Pulmonary artery endothelial cell (primary cell): ENCODE measurements at places on chromosomes 16 and 17.

GRCh38 chr17:78240012-78240655, 8.7 kb downstream of the TMEM235 start:
- DNase-seq = no peak

DNA sequence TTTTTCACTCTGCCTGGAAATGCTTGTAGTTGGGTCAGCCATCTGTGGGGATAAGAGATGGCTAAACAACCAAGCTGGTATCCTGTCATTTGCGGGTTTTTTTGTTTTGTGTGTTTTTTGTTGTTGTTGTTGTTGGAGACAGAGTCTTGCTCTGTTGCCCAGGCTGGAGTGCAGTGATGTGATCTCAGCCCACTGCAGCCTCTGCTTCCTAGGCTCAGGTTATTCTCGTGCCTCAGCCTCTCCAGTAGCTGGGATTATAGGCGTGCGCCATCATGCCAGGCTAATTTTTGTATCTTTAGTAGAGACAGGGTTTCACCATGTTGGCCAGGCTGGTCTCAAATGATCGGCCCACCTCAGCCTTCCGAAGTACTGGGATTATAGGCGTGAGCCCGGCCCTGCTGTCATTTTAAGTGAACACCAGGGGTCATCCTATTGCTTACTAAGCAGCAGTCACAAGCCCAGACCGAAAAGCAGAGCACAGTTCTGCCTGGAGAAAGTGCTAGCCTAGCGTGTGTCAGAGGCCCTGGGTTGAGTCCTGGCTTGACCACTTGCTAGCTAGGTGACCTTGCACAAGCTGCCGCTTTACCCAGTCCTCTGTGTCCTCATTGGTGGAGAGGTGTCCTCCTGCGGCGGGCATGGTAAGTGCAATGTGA, 4.6 kb downstream of the SMCR8 start:
- DNase-seq = peak; percentile 27

DNA sequence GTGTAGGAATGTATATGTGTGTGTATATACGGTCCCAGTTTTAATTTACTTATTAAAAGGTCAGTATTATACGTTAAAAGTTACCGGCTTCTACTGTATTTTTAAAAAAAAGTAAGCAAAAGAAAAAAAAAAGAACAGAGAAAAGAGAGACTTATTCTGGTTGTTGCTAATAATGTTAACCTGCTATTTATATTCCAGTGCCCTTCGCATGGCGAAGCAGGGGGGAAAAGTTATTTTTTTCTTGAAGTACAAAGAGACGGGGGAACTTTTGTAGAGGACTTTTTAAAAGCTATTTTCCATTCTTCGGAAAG, 1.6 kb downstream of the NOG start:
- DNase-seq = no peak

DNA sequence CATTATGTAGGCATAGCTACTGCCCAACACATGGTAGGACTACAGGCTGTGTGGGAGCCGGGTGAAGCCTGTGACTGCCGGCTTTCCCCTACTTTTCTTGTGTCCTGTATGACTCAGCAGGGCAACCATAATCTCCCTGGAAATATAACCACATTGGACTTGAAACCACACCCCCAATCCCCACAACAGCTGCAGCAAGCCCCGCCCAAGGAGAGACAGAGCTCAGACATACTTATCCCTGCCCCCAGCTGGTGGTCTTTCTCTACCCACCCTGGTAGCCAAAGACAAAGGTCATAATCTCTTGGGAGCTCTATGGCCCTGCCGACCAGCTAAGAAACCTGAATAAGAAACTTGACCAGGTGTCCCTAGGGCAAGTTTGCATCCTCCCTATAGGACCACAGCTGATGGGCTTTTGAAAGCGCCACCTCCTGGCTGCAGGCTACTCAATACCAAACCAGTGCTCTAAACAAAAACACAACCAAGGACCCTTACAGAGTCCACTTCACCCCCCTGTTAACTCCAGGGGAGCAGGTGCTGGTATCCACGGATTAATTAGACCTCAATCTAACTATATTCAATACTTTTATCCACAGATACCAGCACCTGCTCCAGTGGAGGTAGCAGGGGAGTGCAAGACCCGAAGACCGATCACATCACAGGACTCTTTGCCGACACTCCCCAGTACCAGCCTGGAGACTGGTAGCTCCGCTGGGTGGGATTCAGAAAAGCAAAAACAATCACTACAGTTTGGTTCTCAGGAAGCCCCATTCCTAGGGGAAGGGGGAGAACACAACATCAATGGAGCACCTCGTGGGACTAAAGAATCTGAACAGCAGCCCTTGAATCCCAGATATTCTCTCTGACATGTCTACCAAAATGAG, 91.2 kb downstream of the IRX5 start:
- DNase-seq = no peak

DNA sequence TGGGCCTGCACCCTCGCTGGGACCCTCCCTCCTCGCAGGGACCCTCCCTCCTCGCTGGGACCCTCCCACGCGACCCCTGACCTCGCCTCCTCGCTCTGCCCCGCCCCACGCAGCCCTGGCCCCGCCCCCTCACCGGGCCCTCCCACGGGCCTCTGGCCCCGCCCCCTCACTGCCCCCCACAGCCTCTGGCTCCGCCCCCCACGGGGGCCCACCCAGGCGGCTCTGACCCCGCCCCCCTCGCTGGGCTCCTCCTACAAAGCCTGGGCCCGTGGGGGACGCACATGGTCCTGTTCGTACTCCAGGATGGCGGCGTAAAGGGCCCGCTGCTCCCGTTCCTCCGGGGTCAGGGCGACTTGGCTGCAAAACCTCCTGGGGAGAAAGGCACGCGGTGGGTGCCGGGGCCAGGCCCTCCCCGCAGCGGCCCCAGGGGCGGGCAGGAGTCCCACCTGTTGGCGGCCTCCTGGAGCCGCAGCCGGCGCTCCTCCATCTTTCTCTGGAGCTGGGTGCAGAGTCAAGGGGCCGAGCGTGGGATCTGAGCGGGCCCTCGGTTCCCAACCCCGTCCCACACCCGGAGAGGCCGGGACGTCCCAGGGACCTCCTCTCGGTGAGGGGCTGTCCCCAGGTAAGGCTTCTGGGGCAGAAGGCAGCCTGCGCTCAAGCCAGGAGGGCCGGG, 9.0 kb downstream of the VPS9D1 start:
- DNase-seq = no peak

DNA sequence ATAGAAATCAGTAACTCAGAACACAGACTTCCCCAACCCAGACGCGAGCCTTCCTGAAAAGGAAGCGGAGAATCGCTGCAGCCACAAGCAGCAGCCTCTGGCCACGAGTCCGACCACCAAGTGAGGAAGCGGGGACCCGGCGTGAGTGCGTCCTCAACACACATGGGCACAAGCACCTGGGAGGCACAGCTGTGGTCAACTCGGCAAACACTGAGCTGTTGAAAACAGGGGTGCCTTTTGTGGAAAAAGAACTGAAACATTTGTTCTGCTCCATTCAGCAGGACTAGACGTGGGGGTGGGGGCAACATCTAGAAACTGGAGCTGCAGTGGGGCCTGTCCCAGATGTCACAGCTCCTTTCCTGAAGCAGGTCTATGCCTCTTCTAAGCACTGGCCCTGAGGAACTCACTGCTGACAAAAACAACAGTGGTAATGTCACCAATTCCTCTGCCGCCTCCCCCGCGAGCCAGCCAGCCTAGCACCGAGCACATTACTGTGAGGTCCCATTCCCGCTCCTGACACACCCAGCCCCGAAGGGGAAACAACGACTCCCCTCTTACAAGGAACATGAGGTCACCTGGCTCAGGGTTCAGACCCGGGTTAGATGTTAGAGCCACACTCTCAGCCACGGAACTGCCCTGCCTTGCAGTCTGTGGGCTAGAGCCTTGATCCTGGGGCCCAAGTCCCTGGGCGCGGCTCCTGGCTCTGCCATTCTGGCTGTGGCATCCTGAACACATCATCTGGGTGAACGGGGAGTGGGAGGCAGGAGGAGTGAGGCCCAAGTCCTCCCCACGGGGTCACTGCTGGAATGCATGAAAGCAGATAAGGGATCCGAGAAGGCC, 29.0 kb downstream of the KDM8 start:
- no peak for DNase-seq

- DNase-seq = no peak
Measured at GRCh38 chr17:31838636-31839225, 20.3 kb downstream of the COPRS start.

GRCh38 chr16:49534901-49535610, 161.5 kb downstream of the C16orf78 start:
- no peak for DNase-seq

DNA sequence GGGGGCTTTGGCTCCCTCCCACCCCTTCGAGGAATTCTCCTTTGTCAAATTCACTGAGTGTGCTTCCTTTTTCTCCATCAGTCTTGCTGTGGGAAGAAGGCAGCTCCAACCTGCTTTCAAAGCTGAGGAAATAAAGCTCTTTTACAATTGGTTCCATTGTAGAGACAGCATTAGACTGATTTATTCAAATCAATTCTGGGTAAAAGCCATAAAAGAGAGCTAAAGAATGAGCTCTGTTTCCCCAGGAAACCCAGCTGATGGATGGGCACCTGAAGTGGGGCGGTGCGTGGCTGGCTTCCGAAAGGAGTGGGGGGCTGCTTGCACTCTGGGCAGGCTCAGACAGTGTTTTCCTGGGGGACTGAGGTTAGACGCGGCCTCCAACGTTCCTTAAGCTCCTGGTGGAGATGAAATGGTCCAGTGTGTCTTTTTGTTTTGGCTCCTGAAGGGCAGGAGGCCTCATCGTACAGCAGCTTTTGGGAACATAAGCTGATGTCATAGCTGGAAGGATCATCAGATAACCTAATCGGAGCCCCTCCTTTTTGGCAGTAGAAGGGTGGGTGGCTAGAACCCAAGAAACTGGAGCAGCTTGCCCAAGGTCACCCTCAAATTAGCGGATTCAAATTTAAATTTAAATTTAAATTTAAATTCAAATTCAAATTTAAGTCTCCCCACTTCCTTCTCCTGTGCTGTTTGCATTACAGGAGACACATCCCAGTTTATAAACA, 128.5 kb upstream of the EEF2KMT start:
- DNase-seq = no peak

DNA sequence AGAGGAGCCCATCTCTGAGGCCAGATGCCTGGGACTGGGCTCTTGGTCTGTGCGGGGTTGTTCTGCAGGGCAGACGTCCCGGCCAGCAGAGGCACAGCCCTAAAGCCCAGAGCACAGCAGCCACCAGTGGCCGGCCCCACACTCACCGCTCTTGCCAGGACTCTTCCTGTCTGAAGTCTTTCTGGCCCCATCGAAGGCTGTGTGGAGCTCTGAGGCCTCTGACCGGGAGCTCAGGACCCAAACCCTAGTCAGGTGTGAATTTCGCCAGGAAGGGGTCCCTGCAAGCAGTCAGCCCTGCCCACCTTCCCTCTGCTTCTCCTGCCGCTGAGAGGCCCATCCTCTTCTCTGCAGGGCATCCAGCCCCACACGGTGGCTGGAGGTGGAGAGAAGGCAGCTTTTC, 10.7 kb downstream of the ACSF3 start:
- no peak for DNase-seq

GRCh38 chr16:898761-899682, 71.8 kb downstream of the LMF1 start:
- DNase-seq = no peak

- DNase-seq = no peak
Measured at GRCh38 chr16:74837056-74837455, 62.4 kb upstream of the FA2H start.

DNA sequence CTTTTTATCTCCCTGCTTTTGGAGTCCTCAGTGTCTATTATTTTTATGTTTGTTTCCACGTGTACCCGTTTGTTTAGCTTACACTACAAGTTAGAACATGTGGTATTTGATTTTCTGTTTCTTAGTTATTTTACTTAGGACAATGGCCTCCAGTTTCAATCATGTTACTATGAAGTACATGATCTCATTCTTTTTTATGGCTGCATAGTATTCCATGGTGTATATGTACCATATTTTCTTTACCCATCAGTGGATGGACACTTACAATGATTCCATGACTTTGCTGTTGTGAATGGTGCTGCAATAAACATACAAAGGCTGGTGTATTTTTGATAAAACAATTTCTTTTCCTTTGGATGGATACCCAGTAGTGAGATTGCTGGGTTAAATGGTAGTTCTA, 269.5 kb downstream of the HS3ST3A1 start:
- no peak for DNase-seq

DNA sequence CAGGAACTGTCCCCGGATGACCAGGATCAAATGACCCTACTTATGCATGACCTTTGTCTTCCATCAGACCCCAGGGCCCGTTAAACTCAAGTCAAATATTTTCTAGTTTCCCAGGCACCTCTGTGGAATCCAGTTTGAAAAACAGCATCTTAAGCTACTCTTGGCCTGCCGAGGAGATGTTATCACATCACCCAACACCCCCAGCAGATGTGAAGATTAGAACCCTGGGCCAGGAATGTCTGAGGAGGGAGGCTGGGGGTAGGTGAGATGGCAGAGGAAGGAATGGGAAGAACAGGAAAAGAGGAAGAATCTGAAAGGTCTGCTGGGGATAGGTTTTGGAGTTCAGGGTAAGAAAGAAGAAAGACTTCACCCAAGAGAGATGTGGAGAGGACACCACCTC, 79.2 kb downstream of the AXIN2 start:
- no peak for DNase-seq

GRCh38 chr17:35046740-35047283, 16.7 kb downstream of the RFFL start:
- DNase-seq = no peak

- DNase-seq = no peak
Measured at GRCh38 chr17:38746849-38747462, 1.2 kb downstream of the PCGF2 start.

DNA sequence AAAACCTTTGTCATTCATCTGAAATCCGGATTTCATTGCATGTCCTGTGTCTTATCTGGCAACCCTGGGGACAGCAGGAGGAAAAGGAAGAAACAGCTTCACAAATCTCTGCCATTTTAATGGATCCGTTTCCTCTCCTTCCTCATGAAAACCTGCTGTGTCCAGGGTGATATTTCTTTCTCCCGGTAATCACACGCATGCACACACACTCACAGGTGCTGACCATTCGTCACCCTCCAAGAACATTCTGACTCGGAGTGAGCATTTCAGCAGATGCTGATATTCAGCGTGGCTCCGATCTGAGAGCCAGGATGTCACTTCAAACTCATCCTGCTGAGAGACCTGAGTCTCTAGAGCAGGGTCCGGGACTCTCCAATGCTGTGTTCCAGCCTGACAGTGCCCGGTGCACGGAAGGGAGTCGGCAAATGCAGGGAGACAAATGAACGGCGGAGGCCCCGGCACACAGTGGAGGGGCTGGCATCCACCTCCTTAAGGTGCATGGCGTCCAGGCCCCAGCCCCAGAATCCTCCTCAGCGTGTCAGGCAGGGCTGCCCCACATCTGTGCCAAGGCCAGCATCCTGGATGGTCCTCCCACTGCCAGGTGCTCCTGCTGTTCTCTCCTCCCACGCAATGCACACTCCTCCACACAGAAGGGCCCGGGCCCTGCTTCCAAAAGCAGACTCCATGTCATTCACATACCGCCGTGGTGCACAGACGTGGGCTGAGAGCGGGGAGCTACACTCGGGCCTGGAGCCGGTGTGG, 70.7 kb downstream of the RBFOX3 start:
- DNase-seq = no peak
